ENCODE measurements at places on chromosomes 6 and 20.

- H3K4me1 ChIP-seq = no peaks in the 10 kb centered on the region
- no peak overlapping the region for H3K27ac ChIP-seq
- H3K27me3 ChIP-seq = no peaks in the 10 kb centered on the region
- no peaks in the 10 kb centered on the region for H3K36me3 ChIP-seq
- DNase-seq = no peak
- no peak overlapping the region for H3K4me3 ChIP-seq
Observed at GRCh38 chr6:65786815-65787214, 79.8 kb upstream of the EYS start.

DNA sequence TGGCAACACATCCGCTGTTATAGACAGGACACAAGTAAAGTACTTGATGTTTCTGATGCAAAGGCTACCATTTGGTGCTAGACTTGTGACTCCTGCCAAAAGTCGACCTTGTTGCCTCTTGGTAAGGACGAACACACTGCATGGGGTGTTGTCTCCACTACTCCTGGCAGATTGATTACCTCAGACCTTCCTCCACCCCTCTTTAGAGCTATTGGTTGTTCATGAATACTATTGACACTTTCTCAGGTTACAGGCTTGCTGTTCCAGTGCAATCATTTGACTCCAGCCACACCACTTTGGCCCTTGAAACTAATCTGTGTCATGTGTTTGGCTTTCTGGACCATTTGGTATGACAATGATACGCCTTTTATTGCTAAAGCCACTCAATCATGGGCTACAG lies 62.3 kb downstream of the TRMT11 start:
- no peaks in the 10 kb centered on the region for H3K4me1 ChIP-seq
- no peaks in the 10 kb centered on the region for H3K27me3 ChIP-seq
- H3K36me3 ChIP-seq = peaks cover 49% of the 10 kb centered on the region
- H3K4me3 ChIP-seq = no peak overlapping the region
- no peak for DNase-seq

- no peak overlapping the region for H3K4me3 ChIP-seq
- no peak for DNase-seq
- H3K27me3 ChIP-seq = peaks cover 17% of the 10 kb centered on the region
- no peak overlapping the region for H3K27ac ChIP-seq
Observed at GRCh38 chr20:10249822-10250221, 31.2 kb downstream of the SNAP25 start.

DNA sequence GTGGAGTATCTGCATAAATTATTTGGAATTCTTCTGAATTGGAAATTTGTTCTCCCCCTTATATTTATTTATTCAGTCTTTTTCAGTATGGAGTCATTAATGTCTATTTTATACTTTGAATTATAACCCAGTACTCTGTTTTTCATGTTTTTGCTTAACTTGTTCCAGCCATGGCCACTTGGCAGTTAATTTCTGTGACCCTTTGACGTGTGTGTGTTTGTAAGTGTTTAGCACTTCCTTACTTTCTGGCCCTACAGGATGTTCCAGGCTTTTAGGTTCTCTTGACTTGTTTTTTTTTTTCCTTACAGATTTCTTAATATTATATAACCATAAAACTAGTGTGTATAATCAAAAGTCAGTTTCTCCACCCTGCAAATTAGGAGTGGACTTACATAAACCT lies 24.1 kb downstream of the ENPP1 start:
- no peaks in the 10 kb centered on the region for H3K36me3 ChIP-seq
- peak overlapping the region; percentile 90 for H3K27ac ChIP-seq
- H3K27me3 ChIP-seq = no peaks in the 10 kb centered on the region
- H3K4me1 ChIP-seq = peaks cover 34% of the 10 kb centered on the region
- H3K4me3 ChIP-seq = no peak overlapping the region

GRCh38 chr6:16723826-16724225 lies 37.4 kb downstream of the ATXN1 start:
- peak overlapping the region; percentile 87 for H3K27ac ChIP-seq
- DNase-seq = peak; percentile 88
- H3K4me3 ChIP-seq = peak overlapping the region; percentile 47
- no peaks in the 10 kb centered on the region for H3K27me3 ChIP-seq
- H3K36me3 ChIP-seq = no peaks in the 10 kb centered on the region

- H3K27me3 ChIP-seq = peaks cover 35% of the 10 kb centered on the region
- no peak overlapping the region for H3K4me3 ChIP-seq
Observed at GRCh38 chr6:169933839-169934698, 182.6 kb downstream of the ERMARD start.

DNA sequence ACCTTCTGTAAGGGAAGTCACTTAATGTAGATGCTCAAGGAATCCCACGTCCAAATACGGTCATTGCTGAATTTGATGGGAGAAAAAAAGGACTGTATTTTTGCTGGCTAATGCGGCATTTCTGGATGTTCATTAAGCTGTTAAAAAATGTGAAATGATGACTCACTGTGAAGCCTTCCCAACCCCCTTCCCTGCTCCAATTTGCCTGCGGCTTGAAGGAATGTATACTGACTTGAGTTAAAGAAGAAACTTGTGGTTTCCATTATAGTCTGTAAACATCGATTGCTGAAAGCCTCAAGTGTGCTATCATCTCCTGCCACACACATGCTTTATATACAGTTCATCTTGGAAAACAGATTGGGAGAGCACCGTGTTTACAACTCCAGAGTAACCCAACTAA lies 249.1 kb upstream of the JAG1 start:
- peak overlapping the region; percentile 50 for H3K27ac ChIP-seq
- no peaks in the 10 kb centered on the region for H3K27me3 ChIP-seq
- H3K4me1 ChIP-seq = peaks cover 46% of the 10 kb centered on the region
- H3K36me3 ChIP-seq = no peaks in the 10 kb centered on the region

GRCh38 chr6:76862936-76863335 lies 600.4 kb downstream of the HTR1B start:
- no peak overlapping the region for H3K27ac ChIP-seq
- H3K36me3 ChIP-seq = no peaks in the 10 kb centered on the region

DNA sequence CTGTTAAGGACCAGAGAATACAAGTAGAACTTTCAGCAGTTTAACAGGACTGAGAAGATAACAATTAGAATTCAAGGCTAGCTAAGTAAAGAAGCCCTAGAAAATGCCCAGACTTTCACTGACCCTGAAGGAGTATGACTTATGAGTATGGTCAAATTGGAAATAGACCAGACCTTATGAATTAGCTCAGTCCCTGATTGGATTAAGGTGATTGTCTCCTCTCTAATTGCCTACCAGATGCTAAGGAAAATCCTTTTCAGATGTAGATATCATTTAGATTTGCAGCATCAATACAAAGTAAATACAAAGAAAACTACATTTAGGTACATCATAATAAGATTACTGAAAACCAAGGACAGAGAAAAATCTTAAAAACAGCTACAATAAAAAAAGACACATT lies 58.9 kb downstream of the CNR1 start:
- no peaks in the 10 kb centered on the region for H3K36me3 ChIP-seq
- H3K4me3 ChIP-seq = no peak overlapping the region
- no peaks in the 10 kb centered on the region for H3K27me3 ChIP-seq
- no peak for DNase-seq
- H3K27ac ChIP-seq = no peak overlapping the region

- no peak overlapping the region for H3K4me3 ChIP-seq
- no peak overlapping the region for H3K27ac ChIP-seq
- no peaks in the 10 kb centered on the region for H3K27me3 ChIP-seq
- H3K4me1 ChIP-seq = peaks cover 9% of the 10 kb centered on the region
- H3K36me3 ChIP-seq = peaks cover 4% of the 10 kb centered on the region
- peak; percentile 24 for DNase-seq
Observed at GRCh38 chr6:79818471-79818870, 128.9 kb downstream of the ELOVL4 start.

DNA sequence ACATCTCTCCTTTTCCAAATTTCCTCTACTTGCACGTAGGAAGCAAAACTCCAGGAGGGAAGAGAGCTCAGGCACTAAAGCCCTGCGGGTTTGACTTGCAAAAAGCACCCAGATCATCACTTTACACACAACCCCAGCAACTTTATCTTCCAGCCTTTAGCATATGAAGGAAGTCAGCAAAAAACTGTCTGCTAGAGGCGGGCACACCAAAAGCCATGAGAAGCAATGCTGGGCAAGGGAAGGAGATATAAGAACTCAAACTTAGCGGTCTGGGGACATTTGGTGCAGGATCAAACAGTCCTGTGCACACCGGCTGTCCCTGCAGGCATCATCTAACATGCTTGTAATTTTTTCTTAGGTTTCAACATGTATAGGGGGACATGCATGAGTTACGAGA lies 113.3 kb downstream of the JPH2 start:
- no peak overlapping the region for H3K27ac ChIP-seq
- peaks cover 6% of the 10 kb centered on the region for H3K36me3 ChIP-seq
- H3K27me3 ChIP-seq = no peaks in the 10 kb centered on the region
- no peaks in the 10 kb centered on the region for H3K4me1 ChIP-seq
- no peak overlapping the region for H3K4me3 ChIP-seq

GRCh38 chr20:25321991-25322390 lies 68.6 kb downstream of the ABHD12 start:
- no peak overlapping the region for H3K4me3 ChIP-seq
- peaks cover 16% of the 10 kb centered on the region for H3K36me3 ChIP-seq
- H3K27ac ChIP-seq = no peak overlapping the region
- H3K4me1 ChIP-seq = no peaks in the 10 kb centered on the region
- DNase-seq = no peak

GRCh38 chr20:55953201-55953600 lies 52.1 kb downstream of the CBLN4 start:
- H3K4me1 ChIP-seq = no peaks in the 10 kb centered on the region
- H3K27me3 ChIP-seq = no peaks in the 10 kb centered on the region
- peak; percentile 14 for DNase-seq
- H3K4me3 ChIP-seq = no peak overlapping the region
- H3K36me3 ChIP-seq = no peaks in the 10 kb centered on the region
- H3K27ac ChIP-seq = no peak overlapping the region

DNA sequence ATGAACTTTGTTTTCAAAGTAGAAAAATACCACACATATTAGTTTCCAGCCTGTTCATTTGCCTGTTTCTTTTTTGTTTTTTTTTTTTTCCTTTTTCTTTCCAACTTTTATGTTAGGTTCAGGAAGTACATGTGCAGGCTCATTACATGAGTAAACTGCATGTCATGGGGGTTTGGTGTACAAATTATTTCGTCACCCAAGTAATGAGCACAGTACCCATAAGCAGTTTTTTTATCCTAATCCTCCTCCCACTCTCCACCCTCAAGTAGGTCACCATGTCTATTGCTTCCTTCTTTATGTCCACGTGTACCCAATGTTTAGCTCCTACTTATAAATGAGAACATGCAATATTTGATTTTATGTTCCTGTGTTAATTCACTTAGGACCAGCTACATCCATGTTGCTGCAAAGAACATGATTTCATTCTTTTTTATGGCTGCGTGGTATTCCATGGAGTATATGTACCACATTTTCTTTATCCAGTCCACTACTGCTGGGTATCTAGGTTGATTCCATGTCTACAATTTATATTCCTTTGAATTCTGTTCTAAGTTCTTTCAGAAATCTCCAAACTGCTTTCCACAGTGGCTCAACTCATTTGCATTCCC lies 31.8 kb downstream of the SNX14 start:
- peaks cover 62% of the 10 kb centered on the region for H3K36me3 ChIP-seq
- no peaks in the 10 kb centered on the region for H3K27me3 ChIP-seq
- no peak overlapping the region for H3K4me3 ChIP-seq
- H3K4me1 ChIP-seq = peaks cover 7% of the 10 kb centered on the region

DNA sequence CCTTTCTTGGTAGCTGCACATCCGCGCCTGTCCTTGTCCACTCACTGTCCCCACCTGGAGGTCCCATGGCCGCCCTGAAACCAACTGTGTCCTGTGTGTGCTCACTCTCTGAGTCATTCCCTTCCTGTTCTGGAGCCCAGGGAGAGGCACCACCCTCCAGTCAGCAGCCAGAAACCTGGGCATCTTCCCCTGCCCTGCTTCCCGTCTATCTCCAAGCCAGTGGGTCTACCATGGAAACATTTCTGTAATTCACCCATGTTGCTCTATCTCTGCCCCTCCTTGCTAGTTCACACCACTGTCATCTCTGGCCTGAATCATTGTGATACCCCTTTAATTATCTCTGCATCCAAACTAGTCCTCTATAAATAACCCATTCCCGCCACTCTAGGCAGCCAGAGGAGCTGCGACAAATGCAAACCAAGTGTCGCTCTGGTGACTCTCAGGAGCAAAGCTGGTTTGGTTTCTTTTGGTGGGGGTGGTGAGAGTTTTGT lies 28.8 kb upstream of the SYNJ2 start:
- H3K4me3 ChIP-seq = no peak overlapping the region
- H3K27me3 ChIP-seq = no peaks in the 10 kb centered on the region
- peak; percentile 33 for DNase-seq
- H3K27ac ChIP-seq = no peak overlapping the region

GRCh38 chr20:16415071-16416053 lies 157.9 kb downstream of the KIF16B start:
- no peak overlapping the region for H3K27ac ChIP-seq
- peaks cover 8% of the 10 kb centered on the region for H3K4me1 ChIP-seq
- H3K36me3 ChIP-seq = no peaks in the 10 kb centered on the region
- H3K4me3 ChIP-seq = no peak overlapping the region
- no peak for DNase-seq
- no peaks in the 10 kb centered on the region for H3K27me3 ChIP-seq
